Activated naive CD4-positive, alpha-beta T cell (primary cell): ENCODE measurements at places on chromosomes 12 and 14.

- no peak for DNase-seq
Observed at GRCh38 chr12:25884024-25884919, 74.2 kb upstream of the RASSF8 start.

GRCh38 chr14:64841772-64842750 lies 37.6 kb downstream of the SPTB start:
- no peak for DNase-seq

GRCh38 chr12:131862994-131863710 lies 31.3 kb upstream of the ULK1 start:
- DNase-seq = no peak

GRCh38 chr14:34983786-34984185 lies 994 bp downstream of the SRP54 start:
- no peak for DNase-seq

- DNase-seq = no peak
Observed at GRCh38 chr14:98120831-98121464, 1151.0 kb downstream of the BCL11B start.

GRCh38 chr14:42778984-42779383 lies 1172.3 kb downstream of the LRFN5 start:
- DNase-seq = no peak

DNA sequence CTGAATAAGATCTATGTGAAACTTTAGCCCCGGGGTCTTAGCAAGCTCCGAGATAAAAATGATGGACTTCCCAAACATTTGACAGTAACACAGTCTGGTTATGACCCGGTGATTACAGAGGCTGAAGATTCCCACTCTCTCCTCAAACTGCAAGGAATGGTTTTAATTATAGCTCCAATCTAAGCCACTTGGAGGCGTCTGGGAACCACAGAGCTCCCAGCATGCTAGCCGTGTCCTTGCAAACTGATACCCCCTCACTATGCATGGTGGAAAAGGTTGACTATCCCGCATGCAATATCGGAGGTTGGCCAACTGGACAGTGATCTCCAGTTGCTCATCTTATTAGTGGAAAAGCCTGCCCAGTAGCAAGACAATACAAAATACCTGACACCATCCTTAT lies 76.5 kb upstream of the GRIN2B start:
- no peak for DNase-seq

DNA sequence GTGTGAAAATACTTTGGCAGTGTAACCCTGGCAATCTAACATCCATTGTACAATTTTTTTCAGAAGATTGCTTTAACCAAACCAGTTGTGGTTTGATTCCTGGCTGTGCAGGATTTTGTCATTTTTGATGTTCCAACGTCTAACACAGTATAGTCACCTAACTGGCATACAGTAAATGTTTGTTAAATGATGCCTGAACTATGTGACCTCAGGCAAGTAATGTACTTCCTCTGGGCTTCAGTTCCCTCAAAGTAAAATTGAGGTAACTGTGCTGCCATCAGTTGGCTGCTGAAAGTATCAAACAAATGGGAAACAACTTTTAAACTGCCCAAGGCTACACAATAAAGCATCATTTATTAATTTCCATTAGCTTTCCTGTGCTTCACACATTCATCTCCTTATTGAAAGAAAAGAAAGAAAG lies 4.3 kb downstream of the TM7SF3 start:
- no peak for DNase-seq

GRCh38 chr14:24483604-24484252 lies 24.3 kb downstream of the CMA1 start:
- no peak for DNase-seq

DNA sequence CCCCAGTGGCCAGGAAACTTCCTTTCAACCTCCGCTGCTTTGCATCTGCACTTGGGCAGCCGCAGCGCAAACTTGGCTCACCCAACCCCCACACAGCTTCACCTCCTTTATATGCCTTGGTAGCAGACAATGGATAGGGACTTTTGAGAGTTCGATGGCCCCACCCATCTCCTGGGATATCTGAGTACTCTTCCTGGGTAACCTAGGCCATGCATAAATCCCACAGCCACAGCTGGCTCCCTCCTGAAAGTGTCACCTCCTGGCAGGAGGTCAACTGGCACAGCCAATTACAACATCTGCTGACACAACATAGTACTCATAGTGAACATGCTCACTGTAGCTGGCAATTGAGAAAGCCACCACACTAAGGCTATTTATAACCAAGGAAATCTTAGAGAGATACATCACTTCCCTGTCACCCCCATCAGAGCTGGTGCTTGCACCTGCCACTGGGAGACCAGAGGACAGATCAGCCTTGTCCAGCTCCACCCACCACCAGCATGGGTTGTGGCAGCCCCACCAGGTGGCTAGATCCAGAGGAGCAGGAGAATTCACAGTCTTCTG lies 410.0 kb downstream of the SYT1 start:
- no peak for DNase-seq

DNA sequence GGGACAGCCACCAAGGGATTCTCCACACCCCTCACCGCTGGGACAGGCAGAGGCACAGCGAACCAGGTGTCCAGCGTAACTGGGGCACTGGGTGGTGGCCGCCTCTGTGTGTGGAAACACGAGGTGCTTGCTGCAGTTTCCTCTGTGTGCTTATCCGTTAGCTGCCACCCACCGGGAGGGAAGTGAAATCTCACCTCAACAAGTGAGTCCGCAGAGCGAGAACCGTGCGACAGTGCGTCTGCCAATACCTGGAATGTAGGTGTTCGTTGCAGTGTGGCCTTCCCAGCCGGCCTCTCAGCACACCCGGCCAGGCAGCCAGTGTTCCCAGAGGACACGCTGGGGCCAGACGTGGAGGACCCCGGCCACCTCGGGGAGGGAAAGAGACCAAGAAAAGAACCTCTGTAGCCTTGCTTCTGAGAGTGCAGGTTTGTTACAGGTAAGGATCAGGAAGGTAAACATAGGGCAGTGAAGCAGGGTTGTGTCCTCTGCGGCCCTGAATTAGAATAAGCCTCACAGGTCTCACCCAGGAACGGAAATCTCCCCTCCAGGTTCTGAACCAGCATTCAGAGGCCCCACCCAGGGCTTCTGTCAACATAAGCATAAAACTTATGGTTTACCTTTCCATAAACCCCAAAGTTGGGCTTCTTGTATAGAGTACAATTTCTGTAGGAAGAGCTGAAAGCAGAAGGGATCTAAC lies 1.5 kb downstream of the BCL2L14 start:
- peak; percentile 20 for DNase-seq

- no peak for DNase-seq
Observed at GRCh38 chr12:57229046-57229633, 371 bp upstream of the SHMT2 start.

DNA sequence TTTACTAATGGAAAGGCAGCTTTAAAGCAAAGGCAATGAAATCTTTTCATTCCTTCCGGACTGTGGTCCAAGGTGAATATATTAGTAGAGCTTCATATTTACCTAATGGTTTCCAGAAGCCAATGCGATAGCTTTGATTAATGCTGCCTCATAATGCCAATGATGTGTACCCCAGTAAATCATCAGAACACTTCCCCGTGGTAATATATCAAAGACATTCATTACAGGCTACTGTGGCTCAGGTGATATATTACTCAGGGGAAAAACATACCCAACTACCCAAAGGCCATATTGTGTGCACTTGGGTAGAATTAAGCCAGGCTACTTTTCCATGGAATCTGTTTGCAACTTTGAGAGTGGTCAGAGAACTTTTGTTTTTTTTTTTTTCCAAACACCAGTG lies 69.4 kb upstream of the DACT1 start:
- DNase-seq = no peak

DNA sequence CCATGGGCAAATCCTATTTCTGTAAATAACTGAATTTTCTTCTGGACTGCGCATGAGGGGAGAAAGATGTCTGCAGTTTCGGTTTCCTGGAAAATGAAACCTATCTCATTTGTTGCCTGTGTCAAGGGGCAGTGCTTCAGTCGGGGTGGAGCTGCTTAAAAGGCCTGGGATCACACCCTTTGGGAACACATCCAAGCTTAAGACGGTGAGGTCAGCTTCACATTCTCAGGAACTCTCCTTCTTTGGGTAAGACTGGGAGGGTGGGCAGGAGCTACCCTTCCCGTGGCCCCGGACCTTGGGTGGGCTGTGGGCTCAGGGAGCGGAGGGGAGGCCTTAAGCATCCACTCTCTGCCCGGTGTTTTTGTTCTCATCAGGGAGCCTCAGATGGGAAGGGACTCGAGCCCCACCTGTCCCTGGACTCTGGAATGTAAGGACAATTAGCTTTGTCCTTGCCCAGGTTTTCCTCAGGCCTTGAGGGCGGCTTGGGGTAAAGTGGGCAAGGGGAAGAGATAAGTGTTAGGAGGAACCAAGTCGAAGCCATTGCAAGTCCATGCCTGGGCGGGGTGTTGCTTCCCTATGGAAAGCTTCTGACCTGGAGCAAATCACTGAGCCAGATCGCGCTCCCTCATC lies at the start of gene IFI27:
Gene IFI27, plus strand, starts transcription at position 185 of the 630 bp plus-strand sequence.
- DNase-seq = no peak

- DNase-seq = no peak
Observed at GRCh38 chr14:96578619-96579018, 76.4 kb downstream of the PAPOLA start.

- no peak for DNase-seq
Observed at GRCh38 chr14:63795532-63795931, 57.3 kb upstream of the SYNE2 start.

DNA sequence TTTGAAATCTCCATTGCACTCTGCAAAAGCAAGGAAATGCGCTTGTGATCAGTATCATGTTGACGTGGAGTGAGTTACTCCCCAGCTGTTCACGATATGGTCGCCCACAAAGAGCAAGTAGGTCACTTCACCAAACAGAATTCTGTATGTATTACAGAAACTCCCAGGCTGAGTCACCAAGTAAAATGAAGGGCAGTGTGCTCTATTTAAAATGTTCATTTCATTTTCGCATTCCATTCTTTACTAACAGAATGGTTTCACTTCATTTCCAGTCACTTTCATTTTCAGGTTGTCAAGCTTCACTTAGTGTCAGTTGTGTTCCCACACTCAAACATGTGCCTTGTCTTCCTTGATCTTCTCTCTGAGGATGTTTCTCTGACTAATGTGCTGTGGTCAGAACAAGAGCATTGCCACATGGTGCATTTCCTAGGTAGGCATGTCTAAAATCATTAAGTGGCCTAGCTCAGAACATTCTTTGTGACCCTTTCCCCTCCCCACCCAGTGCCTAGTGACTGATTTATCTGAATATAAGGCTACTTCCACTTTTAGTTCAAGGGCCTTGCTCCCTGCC lies 391.2 kb downstream of the RAD51B start:
- DNase-seq = no peak

- DNase-seq = no peak
Observed at GRCh38 chr14:61621444-61621843, 73.9 kb upstream of the HIF1A start.

GRCh38 chr14:44414646-44415045 lies 92.4 kb downstream of the FSCB start:
- DNase-seq = no peak

GRCh38 chr12:94041850-94042249 lies 106.5 kb upstream of the PLXNC1 start:
- DNase-seq = no peak

DNA sequence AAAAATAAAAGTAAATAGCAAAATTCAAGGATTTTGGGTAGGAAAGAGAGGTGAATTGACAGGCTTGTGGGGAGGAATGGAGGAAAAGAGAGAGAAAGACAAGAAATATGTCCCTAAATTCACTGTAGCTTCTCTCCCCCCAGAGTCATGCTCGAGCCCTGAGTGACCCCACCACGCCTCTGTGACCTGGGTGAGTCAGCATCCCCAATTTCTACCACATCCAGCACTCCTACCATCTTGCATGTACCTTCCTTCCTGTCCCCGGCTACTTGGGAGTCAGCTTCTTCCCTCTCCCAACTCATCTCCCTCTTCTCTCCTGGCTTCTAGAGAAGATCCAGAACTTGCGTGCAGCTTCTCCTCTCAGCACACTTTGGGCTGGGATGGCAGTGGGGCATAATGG lies 9.8 kb downstream of the ZNF219 start:
- no peak for DNase-seq

DNA sequence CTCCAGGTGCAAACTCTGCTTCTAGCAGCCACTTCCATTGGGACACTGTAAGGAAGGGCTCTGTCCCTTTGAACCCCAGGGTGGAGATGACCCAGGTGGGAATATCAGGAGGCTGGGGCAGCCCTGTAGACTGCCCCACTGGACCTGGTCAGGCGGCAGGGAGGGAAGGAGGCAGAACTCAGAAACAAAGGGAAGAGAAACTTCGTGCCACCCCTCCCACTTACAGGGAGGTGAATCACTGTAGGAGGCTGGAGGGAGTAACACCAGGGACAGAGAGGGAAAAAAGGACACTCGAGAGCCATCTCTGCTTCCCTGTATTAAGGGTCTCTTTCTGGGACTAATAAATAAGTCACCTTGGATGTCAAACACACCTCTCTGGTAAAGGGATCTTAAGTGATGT lies 37.4 kb downstream of the ISCA2 start:
- no peak for DNase-seq

- no peak for DNase-seq
Observed at GRCh38 chr12:52826611-52827498, 7.3 kb downstream of the KRT79 start.

GRCh38 chr12:132873724-132874123 lies 13.7 kb downstream of the CHFR start:
- no peak for DNase-seq

DNA sequence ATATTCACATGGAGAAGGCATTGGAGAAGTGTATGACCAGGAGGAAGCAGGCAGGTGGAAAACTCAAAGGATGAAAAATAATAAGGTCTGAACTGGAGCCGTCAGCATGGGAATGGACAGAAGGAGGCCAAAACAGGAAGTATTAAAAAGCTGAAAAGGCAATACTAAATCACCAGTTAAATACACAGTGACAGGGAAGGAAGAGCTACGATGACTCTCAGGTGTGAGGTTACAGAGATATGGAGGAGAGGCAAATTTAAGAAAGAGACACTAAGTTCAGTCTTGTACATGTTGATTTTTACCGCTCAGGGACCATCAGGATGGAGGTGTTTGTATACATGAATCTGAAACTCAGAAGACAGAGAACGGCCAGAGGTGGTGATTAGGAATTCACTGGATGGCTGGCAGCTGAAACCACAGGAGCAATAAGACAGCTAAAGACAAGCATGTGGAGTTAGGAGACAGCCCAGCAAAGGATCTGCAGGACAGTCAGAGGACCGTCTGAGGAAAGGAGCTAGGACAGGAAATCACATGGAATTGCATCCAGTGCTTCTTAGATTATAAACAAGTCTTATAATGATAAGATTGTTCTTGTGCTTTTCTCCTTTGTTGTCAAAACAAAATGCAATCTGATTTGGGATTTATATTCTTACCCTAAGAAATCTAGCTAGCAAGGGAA lies 33.9 kb upstream of the CDKN3 start:
- no peak for DNase-seq

DNA sequence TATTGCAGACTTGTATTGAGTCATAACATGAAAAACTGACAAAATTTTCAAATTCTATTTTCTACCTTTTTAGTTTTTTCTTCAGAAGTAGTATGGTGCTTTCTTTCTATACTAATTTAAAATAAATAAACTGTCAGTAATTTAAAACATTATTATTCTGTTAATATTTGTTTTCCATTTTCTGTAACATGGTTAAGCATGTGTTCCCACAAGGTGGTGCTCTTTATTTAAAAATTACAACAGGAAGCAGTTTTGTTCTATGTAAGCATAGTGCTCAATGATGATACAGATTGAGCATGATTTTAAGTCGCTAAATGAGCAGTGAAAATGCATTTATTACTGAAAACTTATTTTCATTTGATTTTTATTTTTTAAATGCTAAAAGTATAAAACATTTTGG lies 114.6 kb downstream of the PPFIA2 start:
- DNase-seq = no peak
